ENCODE measurements at places on chromosomes 7 and 10.

DNA sequence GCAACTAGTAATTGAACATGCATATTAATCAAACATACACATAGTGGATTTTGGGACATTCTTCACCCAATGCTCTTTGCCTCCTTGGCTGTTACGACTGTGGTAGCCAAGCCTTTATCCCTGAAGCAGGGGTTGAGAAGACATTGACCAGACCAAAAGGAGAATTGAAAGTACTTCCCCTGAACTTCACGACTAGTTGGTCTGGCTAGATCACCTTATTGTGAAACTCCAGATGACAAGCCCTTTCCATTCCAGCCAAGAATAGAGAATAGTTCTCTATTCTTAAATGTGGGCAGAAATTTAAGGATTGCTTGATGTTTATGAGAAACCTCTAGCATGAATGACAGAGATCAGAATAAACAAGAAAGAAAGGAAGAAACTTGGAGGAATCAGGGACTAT lies 97.0 kb downstream of the LRMDA start:
- no peak for DNase-seq

- DNase-seq, result no peak
Observed at GRCh38 chr7:32319012-32319382, 171.2 kb downstream of the LSM5 start.

GRCh38 chr7:143436325-143436946 lies 6.8 kb upstream of the TAS2R60 start:
- no peak for DNase-seq

DNA sequence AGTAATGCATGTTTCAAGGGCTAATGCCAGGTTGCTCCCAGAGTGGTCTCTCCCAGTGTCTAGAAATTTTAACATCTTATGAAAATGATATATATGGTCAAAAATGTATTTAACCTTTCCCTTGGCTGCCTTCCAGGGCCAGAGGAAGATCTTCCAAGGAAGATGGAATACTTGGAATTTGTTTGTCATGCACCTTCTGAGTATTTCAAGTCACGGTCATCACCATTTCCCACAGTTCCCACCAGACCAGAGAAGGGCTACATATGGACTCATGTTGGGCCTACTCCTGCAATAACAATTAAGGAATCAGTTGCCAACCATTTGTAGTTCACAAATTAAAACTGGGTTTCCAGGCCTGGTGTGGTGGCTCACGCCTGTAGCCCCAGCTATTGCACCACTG lies 9.0 kb downstream of the GATAD1 start:
- no peak for DNase-seq

DNA sequence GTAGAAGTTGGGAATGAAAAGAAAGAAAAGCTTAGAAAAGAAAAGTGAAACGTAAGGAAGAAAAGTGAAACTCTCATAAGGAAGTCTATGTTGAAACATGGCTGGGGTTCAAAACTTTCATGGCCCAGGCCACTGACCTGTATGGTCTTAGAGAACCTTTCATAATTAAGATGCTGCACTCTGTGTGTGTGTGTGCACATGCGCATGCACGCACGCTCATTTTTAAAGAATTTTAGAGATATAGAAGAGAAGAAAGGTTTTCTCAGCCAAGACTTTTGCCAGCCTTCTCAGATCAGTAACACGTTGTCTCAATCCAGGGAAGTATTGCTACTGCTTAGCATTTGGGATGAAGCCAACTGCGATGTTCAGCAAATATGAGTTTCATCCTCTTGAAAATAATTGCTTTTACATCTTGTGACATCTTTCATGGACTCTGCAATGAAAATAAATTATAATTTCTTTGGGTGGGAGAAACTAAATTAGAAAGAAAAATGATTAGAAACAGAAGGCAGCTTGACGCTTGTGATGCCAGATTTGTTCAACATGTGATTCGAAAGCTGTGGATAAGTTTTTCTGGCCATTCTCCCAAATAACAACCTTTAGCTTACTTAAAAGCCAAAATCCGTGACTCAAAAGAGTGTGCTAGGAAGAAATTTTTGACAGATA lies 16.2 kb upstream of the SLC26A4 start:
- no peak for DNase-seq

DNA sequence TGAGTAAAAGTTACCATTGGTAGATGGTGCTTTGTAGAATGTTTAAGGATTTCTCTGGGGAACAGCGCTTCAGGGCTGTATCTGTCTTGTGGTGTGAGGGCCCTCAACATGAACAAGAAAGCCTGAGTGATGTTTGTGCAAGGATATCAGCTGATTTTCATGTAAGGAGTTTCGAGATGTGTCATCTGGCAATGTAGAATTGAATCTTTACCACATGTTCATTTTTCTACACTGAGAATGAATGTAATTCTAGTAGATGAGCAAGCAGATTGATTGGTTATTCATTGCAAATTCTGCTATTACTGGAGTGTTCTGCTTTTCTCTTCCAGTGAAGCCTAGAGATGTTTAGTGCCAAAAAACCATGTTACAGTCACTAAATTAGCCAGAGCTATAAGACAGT lies 87.7 kb downstream of the ST7 start:
- DNase-seq, result no peak

DNA sequence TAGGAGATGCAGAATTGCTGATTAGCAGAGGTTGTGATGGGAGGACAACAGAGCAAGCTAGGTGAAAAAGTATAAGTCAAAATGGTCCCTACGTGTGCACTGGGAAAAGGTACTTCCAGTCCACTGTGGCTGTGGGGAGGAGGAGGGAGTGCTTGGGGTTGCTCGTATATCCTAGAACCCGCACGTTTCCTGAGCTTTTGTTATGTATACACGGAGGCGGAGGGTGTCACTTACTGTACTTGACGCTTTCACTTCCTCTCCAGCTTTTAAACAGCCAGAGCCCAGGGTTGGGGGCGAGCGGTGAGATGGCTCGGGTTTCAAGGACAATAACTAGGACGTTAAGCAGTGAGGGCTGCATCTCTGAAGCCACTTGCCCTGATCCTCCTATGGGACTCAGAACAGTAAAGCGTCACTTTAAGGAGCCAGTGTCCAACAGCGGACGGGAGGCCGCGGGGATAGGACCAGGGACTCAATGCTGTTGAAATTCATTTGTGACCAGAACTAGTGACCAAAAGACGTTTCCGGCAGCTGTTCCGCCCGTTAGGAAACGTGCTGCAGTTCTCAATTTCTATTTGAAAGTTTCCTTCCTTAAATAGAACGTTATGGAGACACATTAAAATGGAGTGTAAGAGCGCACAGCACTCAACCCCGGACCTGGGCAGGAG lies 985 bp upstream of the ETV1 start:
- DNase-seq, result peak; percentile 74

GRCh38 chr10:77633376-77633775 lies 4.2 kb downstream of the KCNMA1 start:
- no peak for DNase-seq

Data from COR-L47 (cell line).